ENCODE measurements at places on chromosomes 2 and 18.

GRCh38 chr2:178761759-178762371 lies 45.4 kb downstream of the TTN start:
- no peak for DNase-seq

DNA sequence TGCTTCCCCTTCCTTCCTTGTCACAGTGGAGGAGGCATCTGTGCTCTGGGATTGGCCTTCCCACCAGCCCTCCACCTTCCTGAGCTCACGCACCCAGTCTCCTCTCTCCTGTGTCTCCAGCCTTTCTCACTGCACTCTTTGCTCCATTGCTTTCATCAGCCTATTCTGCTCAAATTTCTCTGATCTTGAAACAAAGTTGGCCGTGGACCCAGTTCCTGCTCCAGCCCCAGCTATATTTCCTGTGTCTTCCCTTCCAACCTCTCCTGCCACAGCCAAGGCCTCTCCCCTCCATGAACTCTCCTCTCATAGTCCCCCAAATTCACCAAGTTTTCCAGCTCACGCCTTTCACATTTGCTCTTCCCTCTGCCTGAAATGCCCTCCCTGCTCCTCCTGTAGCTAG lies 226.6 kb upstream of the AGAP1 start:
- no peak for DNase-seq

GRCh38 chr2:54545702-54546450 lies 89.7 kb downstream of the SPTBN1 start:
- DNase-seq, result no peak

- no peak for DNase-seq
Measured at GRCh38 chr2:35933031-35933430, 422.5 kb upstream of the CRIM1 start.

DNA sequence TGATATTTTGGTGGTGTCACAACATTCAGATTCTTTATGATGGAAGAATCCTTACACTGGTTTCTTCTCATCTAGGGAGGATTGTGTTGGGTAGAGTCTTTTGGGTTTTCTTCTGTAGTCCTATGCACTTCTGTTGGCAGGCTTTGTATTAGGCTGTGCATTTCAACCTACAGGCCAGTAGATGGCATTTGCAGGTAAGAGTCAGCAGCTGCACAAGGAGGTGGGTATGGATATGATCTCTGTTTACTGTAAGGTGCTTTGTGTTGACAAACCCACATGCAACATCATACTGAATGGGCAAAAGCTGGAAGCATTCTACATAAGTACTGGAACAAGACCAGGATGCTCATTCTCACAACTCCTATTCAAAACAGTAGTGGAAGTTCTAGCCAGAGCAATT lies 656.8 kb downstream of the METTL4 start:
- DNase-seq, result no peak

GRCh38 chr2:102289129-102289528 lies 22.2 kb upstream of the IL1RL1 start:
- DNase-seq, result no peak

GRCh38 chr2:96687266-96687665 lies 44.7 kb downstream of the FER1L5 start:
- no peak for DNase-seq

DNA sequence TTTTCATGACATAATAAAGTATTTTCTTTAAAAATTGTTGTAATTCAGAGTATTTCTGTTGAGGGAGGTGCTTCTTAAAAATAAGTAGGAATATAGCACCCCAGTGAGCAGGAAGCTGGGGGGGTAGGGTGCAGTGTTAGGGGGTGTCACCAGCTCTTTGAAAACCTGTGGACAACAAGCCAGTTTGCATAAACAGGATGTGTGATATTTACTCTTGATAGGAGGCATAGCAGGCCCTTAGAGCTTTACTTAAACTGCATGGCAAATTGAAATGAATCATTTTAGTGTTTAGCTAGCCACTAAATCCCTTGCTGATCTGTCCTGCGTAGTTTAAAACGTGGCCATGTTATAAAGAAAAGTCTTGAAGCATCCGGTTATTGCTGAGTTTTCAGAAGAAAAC lies 8.4 kb downstream of the TGIF1 start:
- no peak for DNase-seq

- no peak for DNase-seq
Measured at GRCh38 chr2:109135359-109136197, 6.6 kb downstream of the SH3RF3 start.

DNA sequence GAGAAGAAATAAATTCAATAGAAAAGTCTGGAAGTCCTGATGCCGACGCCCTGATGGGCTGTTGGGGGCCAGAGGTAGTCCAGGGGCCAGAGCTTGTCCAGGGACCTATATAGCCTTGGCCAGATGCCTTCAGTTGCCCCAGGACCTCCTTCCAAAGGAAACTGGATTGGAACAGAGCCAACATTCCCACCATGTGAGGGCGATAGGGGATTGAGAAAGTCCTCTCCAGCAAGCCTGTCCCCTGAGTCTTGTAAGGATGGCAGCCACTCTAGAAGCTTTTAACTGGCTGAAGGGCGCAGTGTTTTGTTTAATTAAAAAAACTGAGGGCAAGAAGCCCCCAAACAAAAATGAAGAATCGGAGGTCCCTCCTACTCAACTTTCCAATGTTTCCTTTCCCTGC lies 54.9 kb upstream of the CDCA7 start:
- DNase-seq, result no peak

DNA sequence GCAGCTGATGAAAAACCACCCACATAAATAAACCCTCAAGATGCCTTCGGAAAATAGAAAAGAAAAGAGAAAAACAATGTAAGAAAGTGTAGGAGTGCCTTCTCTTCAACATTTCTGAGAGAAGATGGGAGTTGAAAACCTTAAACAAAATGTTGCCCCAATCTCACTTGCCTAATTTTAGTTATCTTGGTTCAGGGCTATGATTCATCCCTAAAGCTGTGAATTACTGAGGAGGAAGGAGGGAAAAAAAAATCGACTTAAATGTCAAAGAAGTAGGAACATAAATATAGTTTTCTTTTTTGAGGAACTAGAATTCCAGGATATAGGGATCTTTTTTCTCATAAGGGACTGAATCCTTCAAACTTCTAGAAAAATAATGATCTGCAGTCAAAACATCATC lies 360.3 kb downstream of the TGIF1 start:
- no peak for DNase-seq

DNA sequence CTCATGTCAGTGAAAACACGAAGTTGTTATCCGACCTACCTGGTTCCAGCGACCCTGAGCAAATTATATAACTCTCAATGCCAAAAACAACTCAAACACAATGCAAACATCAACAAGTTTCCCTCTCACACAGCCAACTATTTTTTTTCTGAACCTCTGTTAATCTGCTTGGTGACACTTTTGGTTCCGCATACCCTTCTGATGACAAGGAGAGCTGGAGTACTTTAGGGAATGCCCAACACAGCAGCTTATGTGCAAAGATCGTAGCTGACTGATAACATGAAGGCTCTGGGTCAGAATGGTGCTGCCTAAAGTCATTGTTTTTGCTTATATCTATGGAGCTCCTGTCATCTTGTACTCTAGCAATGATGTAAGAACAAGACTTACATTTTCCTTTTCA lies 72.7 kb upstream of the CCDC68 start:
- no peak for DNase-seq

- DNase-seq, result no peak
Measured at GRCh38 chr2:172389685-172390339, 37.6 kb upstream of the ITGA6 start.

- no peak for DNase-seq
Measured at GRCh38 chr18:10070561-10071000, 156.8 kb downstream of the VAPA start.

DNA sequence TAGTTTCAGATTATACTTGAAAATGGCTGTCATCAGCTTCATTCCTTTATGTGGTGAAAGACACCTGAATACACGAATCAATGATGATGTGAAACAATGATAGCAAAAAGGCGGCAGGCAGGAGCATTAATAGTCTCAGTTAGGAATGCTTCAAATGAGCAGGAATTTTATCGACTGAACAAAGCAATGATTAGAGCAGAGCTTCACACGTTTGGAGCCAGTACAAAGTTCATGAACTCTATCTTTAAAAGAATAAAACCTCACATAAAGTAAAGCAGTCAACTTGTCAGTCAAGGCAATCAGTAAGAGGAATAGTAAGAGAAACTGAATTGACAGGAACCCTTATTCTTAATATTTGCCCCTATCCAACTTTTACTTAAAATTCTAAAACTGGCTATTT lies 78.4 kb upstream of the SERTAD2 start:
- no peak for DNase-seq

DNA sequence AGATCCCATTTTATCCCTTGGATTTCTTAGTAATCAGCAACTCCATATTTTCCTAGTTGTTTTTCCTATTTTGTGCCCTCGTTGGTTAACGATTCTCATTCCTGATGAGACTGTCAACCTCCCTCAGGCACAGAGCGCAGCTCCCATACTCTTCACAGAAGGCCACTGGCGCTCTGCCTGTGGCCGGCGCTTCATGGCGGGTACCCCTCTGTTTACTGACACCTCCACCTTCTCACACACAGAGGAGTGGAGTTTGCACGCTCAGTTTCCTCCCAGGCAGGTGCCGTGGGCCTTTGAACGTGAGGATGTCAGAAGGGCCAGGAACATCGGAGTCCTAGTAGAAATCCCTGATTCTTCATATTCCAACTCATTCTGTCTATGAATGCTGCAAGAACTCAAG lies 139.0 kb downstream of the MBP start:
- no peak for DNase-seq

DNA sequence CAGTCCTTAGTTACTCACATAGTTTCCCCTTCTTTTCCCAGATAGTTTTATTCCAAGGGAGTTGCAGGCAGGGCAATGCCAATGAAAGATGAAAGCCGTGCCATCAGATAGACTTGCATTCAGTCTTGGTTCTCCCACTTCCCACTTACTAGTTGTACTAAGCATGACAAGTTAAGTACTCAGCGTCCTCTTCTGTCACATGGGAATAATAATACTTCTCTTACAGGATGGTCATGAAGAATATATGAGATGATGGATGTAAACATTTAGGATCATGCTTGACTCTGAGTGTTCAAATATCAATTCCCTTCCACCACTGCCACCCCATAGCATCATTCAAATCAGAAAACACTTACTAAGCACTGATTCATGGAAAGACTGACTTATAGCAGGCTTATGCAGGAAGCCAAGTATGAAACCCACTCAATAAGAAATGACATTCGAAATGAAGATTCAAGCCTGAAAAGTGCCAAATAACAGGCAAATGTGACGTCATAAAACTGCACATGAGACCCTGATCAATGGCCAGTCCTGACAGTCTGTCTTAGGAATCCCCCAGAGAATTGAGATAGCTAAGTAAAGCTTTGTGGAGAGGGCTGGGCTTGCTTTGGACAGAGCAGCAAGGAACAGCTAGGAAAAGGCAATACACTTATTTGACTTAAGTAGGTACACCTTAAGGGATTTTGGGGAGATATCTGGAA lies 11.1 kb upstream of the EVA1A start:
- no peak for DNase-seq

- DNase-seq, result no peak
Measured at GRCh38 chr2:164061129-164061746, 325.4 kb upstream of the FIGN start.

GRCh38 chr2:32063310-32064020 lies at the start of gene SPAST:
TSS of gene SPAST (plus strand) at chr2:32063556. CDS start at chr2:32063832, 276 bp downstream.
- DNase-seq, result peak; percentile 93

GRCh38 chr2:148936857-148937450 lies 61.9 kb downstream of the KIF5C start:
- no peak for DNase-seq

DNA sequence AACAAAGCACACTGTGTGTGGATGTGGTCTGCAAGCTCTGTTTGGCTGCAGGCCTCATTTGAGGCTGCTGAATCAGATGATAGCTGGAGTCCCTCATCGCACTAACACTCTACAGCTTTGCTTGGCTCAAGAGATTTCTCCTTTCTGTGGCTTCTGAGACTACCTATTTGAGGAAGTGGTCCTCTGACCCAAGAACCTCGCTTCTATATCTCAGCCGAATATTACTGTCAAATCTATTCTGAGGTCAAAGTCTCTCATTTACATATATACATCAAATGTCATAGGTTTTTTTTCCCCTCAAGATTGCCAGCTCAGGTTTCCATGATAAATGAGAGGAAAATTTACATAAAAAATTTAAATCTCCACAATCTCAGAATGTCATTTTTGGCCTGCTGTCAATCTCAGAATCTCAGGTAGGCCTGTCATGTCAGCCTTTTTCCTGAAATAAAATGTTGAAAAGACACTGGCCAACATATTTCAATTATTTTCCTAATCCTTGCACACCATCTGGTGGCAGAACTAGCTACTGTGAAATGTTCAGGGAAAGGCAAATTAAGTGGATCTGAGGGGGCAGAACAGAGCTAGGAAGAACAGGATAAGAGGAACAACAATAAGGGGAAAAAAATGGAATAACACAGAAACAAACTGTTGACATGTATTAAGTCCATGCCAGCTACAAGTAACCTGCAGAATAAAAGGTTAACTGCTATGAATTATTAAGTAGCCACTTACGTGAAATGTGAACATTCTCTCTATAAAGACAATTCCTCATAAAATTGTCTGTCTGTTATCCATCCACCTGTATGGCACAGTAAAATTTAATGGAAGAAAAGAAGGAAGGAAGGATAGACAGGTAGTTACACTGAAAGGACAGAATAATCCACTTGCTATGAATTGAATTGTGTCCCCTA lies 39.3 kb downstream of the AP1S3 start:
- no peak for DNase-seq

Data from stimulated activated CD4-positive, alpha-beta T cell treated with anti-CD3 and anti-CD28 coated beads, Interleukin-1b, Interleukin-23, amount 100 ng/mL, for 24 hours (primary cell).